ENCODE measurements at places on chromosomes 6 and 20. TPM values are rescaled to one million over a fixed set of nuclear protein-coding genes. Genes with fewer than 3 reads are reported as not detected.

CCN5 gene
- 1.3 TPM for total RNA-seq

- DNase-seq, result no peak
Measured at GRCh38 chr20:58629215-58629580, 21.9 kb upstream of the STX16 start.

- DNase-seq, result no peak
Measured at GRCh38 chr6:153013438-153013837, 10.9 kb upstream of the MTRF1L start.

- no peak for DNase-seq
Measured at GRCh38 chr6:11381801-11382513, 149.5 kb upstream of the NEDD9 start.

GRCh38 chr6:12348530-12349511 lies 58.7 kb downstream of the EDN1 start:
- no peak for DNase-seq

All from dorsolateral prefrontal cortex (tissue), 122 donors.